ENCODE measurements at places on chromosomes 2 and 18. TPM values are rescaled to one million over a fixed set of nuclear protein-coding genes. Genes with fewer than 3 reads are reported as not detected.

The NT5DC4 gene
- total RNA-seq: 0.22 TPM

The TGFA gene
- total RNA-seq: 50.1 TPM

The NGEF gene
- total RNA-seq: 12.6 TPM

The LIMS4 gene
- 1.1 TPM for total RNA-seq

The CYS1 gene
- total RNA-seq: 3.7 TPM

The SLC8A1 gene
- total RNA-seq: 0.07 TPM

The GLI2 gene
- 3.4 TPM for total RNA-seq

The MYCN gene
- total RNA-seq: not detected

The AUP1 gene
- 116 TPM for total RNA-seq

The FSHR gene
- not detected for total RNA-seq

The CFAP65 gene
- total RNA-seq: 0.52 TPM

The CPO gene
- total RNA-seq: 0.32 TPM

The SCYGR4 gene
- not detected for total RNA-seq

The ANO7 gene
- total RNA-seq: 0.84 TPM

The CLHC1 gene
- 11.1 TPM for total RNA-seq

The CYRIA gene
- total RNA-seq: 0.44 TPM

The DSG1 gene
- total RNA-seq: not detected

The CHRND gene
- not detected for total RNA-seq

The PRKAG3 gene
- not detected for total RNA-seq

The TMEM200C gene
- not detected for total RNA-seq

The SLC9A4 gene
- total RNA-seq: 0.07 TPM

The ALKAL2 gene
- not detected for total RNA-seq

The NRP2 gene
- total RNA-seq: 1.2 TPM

The COL4A3 gene
- total RNA-seq: 4.9 TPM

The TUBA3D gene
- total RNA-seq: not detected

The IGFBP5 gene
- total RNA-seq: 3.9 TPM

The CHAC2 gene
- 8.4 TPM for total RNA-seq

The GKN2 gene
- not detected for total RNA-seq

The ARHGAP15 gene
- 0.42 TPM for total RNA-seq

The ASB18 gene
- not detected for total RNA-seq

The RNF125 gene
- total RNA-seq: 7.4 TPM

The EN1 gene
- not detected for total RNA-seq

The RGPD3 gene
- total RNA-seq: 0.15 TPM

The UGT1A10 gene
- total RNA-seq: not detected

The EFR3B gene
- 0.96 TPM for total RNA-seq

The STARD6 gene
- not detected for total RNA-seq

The SPATA3 gene
- total RNA-seq: not detected

The NPAS2 gene
- 20.4 TPM for total RNA-seq

The ANKRD30B gene
- not detected for total RNA-seq

The SYT4 gene
- not detected for total RNA-seq

The GAL3ST2 gene
- total RNA-seq: 0.44 TPM

The GPD2 gene
- 80.7 TPM for total RNA-seq

The TLX2 gene
- not detected for total RNA-seq

The POTEF gene
- total RNA-seq: 3.5 TPM

The SLC4A5 gene
- total RNA-seq: 0.91 TPM

The NEU2 gene
- not detected for total RNA-seq

The BIN1 gene
- total RNA-seq: 31.8 TPM

The HOXD3 gene
- total RNA-seq: 1.4 TPM

The CFAP221 gene
- 0.96 TPM for total RNA-seq

The GPR45 gene
- 0.30 TPM for total RNA-seq

The CERKL gene
- total RNA-seq: 0.66 TPM

The MTIF2 gene
- total RNA-seq: 49.8 TPM

The C2orf66 gene
- not detected for total RNA-seq

The ZNF2 gene
- total RNA-seq: 3.4 TPM

The ACP1 gene
- 113 TPM for total RNA-seq

The LINC00305 gene
- total RNA-seq: not detected

The CD8A gene
- total RNA-seq: 0.76 TPM

The PGAP1 gene
- 7.1 TPM for total RNA-seq
